Esophagus squamous epithelium (tissue), 5 donors: ENCODE measurements at places on chromosomes 16 and 17.

- no peak for DNase-seq
Observed at GRCh38 chr16:79713609-79714309, 113.2 kb upstream of the MAF start.

- no peak for DNase-seq
Observed at GRCh38 chr16:58037365-58038057, 12.0 kb downstream of the MMP15 start.

DNA sequence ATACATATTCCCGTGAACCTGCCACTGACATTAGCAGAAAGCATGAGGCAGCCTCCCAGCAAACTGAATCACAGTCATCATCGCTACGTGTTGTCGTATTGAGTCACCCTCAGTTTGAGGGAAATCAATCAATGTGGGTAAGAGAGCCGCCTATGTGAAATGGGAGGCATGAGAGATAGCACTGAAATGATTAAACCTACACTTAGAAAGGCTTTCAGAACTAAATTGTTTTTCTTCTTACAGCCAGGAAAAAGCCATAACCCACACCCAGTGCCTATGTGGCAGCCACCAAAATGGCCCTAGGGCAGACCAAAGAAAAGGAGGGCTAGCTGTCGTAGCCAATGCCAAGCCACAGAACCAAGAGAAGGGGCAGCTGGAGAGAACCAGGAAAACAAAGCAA is 90.5 kb downstream of the ADAMTS18 start:
- DNase-seq: no peak

DNA sequence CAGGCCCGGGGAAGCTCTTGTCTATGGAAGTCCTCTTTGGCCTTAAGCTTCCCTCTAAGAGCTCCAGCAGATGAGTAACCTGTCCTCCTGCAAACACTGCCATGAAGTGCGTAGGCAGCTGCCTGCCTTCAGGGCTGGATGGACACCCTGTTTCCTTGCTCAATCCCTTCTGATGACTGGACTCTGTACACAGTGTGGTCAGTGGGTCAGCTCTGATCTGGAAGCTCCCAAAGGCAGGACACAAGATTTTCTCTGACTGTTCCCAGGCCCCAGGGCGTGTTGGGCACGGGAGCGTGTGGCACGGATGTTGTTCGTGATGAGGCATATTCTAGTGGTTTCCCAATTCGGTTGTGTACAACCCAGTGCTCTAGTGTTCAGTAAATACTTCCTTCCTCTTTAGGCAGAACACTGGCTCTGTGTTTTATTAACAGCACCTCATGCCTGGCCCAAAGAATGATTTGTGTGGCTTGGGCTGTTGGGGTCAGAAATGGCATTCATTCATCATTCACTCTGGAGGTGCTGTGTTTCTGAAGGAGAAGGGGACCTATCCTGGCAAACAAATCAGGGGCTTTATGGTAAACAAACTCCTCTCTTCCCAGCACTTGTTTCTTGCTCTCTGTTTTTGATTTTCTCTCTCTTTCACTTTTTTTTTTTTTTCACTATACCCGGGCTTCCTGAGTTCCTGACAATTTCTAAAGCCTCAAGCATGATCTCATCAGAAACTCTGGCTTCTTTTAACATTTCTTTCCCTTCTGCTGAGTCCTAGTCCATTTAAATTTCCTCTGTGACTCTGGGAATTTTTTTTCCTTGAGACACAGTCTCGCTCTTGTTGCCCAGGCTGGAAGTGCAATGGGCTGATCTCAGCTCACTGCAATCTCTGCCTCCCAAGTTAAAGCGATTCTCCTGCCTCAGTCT is 12.0 kb upstream of the RNF157 start:
- no peak for DNase-seq

DNA sequence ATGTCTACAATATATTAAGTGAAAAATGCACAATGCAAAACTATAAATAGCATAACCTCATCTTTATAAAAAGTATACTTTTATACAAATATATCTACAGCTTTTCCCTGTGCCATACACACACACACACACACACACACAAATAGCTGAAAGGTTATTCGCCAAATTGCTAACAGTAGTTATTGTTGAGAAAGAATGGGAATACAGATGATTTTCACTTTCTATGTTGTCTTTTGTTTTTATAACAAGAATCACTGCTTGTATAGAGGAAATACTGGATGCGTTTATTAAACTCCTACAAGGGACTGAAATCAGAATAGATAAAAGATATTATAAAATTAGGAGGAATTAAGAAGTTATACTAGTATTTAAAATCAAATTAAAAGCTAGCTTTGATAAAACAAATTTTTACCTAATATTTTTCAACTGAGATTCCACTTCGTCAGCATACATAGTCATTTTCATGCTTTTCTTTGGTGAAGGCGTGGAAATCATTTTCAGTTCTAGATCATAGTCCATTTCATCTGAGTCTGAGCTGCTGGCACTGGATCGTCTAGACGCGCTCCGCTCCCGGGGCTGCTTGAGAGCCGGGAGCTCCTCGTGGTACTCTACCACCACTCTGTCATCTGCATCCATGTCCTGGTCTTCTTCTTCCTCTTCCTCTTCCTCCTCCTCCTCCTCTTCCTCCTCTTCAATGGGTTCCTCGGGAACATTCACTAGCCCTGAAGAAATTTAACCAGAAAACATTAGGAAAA is 17.0 kb upstream of the ITGAE start:
- DNase-seq: no peak

- no peak for DNase-seq
Observed at GRCh38 chr16:74563828-74564263, 43.1 kb downstream of the GLG1 start.

DNA sequence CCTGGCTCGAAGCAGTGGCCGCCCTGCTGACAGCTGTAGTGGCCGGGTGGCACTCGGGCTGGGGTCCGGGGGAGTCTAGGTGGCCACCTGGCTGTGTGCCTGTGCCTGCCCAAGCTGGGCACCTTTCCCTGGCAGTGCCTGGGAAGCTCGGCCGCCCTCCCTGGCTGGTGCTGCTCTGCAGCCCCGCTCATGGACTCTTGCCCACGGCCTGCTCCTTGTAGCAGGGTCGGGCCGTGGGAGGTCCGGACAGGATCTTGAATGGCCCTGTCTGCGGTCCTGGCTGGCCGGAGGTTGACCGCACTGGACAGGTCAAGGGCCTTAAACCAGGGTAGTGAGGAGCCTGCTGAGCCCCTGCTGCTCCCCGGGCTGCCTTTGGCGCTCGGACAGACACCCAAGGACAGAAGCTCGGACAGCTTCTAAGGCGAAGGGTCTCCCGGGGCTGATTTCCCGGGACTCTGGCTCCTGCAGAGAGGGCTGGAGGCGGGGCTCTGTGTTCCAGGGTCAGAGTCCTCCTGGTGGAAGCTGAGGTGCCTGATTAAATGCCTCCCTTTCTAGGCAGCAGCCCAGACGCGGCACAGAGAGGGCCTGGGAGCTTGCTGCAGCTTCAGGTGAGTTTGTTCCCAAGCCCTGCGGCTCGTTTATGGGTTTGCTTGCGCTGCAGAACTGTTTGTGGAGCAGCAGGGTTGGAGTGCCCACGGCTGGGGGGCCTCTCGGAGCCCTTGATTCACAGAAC is 6.0 kb downstream of the CAPN15 start:
- no peak for DNase-seq

- no peak for DNase-seq
Observed at GRCh38 chr17:79023180-79023705, 726 bp upstream of the C1QTNF1 start.

- no peak for DNase-seq
Observed at GRCh38 chr17:2780256-2780655, 16.0 kb upstream of the RAP1GAP2 start.

GRCh38 chr16:19837984-19838707 is 46.5 kb downstream of the GPRC5B start:
- no peak for DNase-seq

DNA sequence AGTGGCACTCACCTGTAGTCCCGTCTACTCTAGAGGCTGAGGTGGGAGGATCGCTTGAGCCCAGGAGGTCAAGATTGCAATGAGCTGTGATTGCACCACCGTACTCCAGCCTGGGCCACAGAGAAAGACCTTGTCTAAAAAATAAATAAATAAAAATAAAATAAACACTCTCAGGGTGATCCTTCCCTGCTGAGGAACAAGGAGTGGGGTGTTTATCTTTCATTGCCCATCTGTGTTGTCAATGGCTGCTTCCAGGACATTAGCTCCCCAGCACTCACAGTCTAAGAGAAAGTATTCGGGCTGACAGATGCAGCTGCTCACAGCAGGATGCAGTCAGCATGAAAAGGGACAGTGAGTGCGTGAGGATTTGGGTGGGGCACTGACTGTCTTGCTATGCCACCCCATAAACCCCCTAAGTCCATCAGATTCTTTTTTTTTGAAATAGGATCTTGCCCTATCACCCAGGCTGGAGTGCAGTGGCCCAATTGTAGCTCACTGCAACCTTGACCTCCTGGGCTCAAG is 31.3 kb upstream of the RBBP6 start:
- no peak for DNase-seq

DNA sequence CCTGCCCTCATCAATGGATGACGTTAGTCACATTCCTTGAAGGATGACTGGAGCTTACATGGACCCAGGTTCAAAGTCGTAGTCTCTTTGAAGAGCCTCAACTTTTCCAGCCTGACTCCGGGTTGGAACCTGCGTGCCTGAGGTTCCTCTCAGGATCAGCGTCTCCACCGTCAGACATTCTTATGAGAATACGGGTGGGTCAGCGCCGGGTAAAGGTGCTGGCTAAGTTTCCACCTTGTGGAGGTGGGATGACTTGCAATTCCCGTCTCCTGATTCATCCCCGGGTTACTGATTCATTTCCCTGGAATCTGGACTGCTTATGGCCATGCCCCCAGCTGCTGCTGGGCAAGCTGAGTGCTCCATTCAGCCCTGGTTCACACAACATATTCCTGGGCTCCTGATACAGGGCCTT is 38.9 kb upstream of the CMIP start:
- no peak for DNase-seq
